ENCODE measurements at places on chromosomes 2 and 18.

DNA sequence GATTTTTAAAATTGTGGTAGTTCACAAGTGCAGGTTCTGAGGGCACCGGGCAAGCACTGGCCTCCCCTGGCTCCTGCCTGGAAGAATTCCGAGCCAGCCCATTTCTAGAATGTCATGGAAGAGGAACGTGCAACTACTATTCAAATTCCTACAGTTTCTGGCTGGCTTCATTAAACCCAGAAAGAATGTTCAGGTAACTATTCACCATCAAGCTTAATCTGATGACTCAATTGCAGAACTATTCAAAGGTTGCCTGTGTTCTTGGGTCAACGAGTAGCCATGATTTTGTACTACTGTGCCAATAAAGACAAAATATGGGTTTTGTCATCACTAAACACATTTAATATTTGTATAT is 14.3 kb upstream of the MFF start:
- peak; percentile 94 for DNase-seq

GRCh38 chr2:11071211-11071610 is 84.1 kb upstream of the SLC66A3 start:
- no peak for DNase-seq

GRCh38 chr18:49585781-49586663 is 24.2 kb downstream of the LIPG start:
- no peak for DNase-seq

- no peak for DNase-seq
Observed at GRCh38 chr18:42268798-42269197, 313.8 kb downstream of the PIK3C3 start.

GRCh38 chr2:152552888-152553287 is 164.4 kb downstream of the PRPF40A start:
- DNase-seq = no peak

DNA sequence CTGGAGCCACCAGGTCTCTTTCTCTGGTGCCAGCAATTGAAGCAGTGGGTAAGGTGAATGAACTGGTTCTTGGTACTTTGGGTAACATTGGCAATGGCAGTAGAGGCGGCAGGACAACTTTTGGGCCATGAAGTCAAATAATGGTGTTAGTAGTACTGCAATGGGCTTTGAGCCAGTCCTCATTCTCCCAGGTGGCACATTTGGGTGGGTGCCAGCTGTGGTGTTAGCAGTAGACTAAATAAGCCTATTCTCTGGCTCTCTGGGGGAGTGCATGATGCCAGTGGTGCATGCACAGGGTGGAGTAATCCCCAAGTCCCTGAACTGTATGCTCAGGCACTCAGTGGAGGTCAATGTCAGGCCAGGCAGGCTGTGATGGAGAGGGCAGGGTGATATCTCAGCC is 120.2 kb upstream of the LRRTM4 start:
- DNase-seq = no peak

GRCh38 chr2:150909090-150909489 is 352.6 kb downstream of the RBM43 start:
- DNase-seq = no peak

DNA sequence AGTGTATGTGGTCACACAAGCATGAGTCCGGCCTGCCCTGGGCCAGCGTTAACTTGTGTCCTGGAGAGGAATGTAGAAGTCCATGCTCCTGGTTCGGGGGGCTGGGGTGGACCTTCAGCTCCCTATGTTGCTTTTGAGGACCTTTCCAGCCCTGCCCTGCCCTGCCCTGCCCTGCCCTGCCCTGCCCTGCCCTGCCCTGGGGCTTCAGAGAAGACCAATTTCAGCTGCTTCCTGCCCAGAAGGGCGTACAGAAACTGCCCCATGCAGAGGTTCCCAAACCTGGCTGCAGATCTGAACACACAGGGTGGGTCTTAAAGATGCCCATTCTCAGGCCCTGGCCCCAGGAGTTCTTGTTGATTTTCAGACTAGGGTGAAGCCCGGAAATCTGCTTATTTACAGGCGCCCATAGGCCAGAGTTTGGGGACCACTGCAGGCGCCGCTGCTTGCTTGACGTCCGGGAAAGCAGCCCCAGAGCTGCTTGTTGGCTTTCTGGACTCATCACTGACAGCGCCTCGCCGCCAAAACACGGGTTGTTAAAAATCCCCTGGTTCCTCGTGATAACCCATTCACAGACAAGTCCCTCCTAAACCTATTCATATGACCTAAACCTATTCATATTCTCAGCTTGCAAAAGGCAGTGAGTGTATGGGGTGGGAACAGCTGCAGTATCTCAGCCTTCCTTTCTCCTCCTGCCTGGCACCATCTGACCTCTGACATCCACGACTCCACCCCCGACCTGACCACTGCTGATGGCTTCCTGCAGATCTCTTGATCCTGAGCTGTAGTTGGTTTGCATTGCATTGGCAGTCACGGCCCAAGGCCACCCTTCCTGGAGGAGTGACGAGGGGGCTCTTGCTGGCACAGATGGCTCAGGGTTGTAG is 198.3 kb downstream of the GLI2 start:
- no peak for DNase-seq

GRCh38 chr2:228613133-228613850 is 431.8 kb upstream of the SPHKAP start:
- DNase-seq = no peak

DNA sequence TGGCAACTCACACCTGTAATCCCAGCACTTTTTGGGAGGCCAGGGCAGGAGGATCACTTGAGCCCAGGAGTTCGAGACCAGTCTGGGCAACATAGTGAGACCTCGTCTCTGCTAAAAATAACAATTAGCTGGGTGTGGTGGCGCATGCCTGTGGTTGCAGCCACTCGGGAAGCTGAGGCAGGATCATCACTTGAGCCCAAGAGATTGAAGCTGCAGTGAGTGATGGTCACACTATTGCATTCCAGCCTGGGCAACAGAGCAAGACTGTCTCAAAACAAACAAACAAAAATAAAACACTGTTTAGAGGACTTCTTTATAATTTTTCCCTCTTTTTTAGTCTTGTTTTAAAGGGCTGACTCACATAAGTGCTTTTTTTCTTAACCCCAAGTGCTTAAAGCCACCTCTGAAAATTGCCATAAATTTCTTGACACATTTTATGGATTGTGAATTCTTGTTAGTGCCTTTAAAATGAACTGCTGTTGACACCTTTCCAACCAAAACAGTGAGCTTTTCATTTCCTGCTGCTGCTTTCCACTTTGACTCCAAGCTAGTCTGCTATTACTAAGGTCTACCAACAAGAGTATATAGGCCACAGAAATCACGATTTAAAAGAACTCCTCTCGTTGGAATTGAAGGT is 41.7 kb downstream of the CYP20A1 start:
- DNase-seq = peak; percentile 56

DNA sequence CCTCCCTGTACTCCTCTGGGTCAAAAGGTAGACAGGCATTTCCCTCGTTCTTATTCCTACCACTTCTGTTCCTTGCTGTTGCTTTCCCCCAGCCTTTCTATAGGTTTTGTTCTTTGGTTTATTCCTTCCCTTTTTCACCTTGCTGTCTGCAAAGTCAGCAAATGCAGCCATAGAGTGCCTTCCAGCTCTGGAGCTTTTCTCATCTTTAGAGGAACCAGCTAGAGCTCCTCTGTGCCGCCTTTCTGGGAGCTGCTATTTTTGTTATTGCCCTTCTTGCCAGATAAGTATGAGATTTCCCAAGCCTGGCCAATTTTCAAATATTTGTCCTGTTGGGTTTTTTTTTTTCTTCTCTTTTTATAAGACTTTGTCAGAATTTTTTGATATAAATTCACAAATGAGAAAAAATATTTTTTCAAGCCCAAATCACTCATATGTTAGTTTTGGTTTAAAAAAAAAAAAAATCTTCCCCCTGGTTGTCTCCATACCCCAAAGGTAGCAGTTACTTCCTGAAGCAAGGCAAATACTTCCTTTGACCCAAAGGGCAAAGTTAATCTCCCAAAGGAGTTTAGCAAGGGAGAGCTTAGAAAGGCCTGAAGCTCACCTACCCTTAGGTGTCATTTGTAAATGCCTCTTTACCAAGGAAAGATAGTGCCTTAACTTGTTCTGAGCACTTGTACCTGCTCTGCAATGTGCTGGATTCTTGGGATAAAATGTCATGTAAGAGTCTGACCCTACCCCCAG is 5.1 kb upstream of the TTC27 start:
- DNase-seq = no peak

GRCh38 chr18:54033052-54033451 is 191.4 kb downstream of the MBD2 start:
- peak; percentile 82 for DNase-seq

DNA sequence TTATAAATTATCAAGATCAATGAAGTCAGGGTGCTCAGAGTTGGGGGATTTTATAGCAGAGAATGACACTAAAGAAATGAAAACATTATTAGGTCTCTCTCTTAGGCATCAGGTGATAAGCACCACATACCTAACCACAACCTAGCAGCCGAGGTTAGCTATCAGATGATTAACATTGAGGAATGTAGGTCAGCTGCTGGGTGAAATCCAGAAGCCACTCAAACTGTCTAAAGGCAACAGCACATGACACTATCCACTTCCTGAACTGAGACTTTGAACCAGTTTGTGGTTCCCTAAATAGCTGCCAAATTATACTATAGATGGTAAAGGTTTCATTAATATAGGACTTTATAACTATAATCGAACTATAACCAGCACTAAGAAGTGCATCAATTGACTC is 4.7 kb downstream of the EPG5 start:
- DNase-seq = peak; percentile 79

DNA sequence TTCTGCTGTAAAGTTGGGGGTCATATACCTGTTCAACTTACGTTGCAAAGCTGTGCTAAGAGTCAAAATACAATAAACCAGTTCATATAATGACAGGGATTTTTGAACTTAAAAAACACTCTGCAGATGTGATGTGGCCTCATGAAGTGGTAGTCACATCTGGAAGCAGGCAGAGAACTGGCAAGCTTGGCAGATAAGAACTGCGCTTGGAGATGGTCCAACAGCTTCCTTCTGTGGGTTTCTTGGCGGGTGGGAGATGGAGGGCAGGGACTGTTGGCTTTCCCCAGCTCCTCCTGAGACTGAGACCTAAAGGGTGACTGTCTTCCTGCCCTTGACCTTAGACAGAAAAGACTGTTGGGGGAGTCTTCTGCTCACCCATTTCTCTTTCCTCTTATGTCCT is 140.4 kb downstream of the CTIF start:
- no peak for DNase-seq

DNA sequence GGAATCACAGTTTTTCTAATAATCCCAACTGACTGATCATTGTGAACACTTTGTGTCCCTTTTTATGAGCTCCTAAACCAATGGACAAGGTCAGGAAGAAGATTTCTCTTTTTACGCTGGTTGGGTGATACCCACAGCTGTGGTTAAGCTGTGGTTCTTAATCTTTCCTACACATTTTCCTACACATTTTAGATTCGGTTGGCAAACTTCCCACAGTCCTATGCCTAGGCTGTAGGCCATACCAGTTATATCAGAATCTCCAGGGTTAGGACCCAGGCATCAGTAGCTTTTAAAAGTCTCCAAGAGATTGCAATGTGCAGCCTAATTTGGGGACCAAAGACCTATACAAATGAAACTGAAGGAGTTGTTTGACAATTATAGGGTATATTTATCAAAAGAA is 203.0 kb downstream of the SP3 start:
- DNase-seq = no peak

DNA sequence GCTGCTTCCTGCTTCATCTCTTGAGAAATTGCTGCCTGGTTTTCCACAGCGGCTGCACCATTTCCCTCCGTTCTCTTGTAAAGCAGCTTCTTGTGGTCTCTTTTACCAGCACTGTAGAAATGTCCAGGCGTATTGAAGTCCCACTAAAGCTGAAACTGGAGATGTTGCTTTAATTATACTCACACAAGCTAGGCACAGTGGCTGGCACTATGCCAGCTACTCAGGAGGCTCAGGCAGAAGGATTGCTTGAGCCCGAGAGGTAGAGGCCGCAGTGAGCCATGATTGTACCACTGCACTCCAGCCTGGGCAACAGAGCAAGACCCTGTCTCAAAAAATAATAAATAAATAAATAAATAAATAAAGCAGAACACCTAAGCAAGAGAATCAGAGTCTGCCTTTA is 19.2 kb upstream of the ATP9B start:
- no peak for DNase-seq

- peak; percentile 20 for DNase-seq
Observed at GRCh38 chr2:43542285-43542933, 53.4 kb downstream of the THADA start.

GRCh38 chr2:63734510-63734909 is 107.2 kb upstream of the UGP2 start:
- DNase-seq = no peak

DNA sequence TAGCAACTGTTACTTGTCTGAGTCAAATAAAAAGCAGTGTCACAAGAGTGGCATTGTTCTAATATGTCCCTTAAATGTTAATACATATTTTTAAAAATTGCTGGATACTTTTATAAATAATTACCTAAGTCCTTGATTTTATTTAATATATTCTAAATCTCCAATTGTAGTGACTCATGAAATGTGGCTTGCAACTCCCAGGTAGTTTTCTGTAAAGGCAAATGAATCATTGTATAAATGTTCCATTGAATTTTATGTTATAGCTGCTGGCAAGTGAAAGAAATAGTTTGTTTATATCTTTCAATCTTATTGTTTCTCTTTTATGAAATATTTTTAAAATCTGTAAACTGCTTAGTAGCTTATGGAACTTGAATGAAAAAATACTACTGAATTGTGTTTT is 32.7 kb upstream of the C1GALT1C1L start:
- no peak for DNase-seq

GRCh38 chr18:50633992-50634391 is 74.1 kb downstream of the MAPK4 start:
- DNase-seq = no peak

DNA sequence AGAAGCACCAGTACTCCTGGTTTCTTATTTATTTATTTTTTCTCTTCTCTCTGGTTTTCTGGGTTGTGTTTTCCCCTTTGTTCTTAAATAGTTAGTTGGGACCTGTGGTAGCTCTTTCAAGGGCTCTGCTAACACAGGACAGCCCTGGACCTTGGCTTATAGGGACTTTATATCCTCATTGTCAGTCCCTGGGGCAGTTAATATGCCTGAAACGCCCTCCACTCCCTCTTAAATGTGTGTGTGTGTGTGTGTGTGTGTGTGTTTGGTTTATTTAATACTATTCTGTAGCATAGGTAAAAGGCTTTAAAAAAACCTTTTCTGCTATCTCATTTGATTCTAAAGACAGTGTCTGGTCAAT is 54.6 kb downstream of the GATA6 start:
- no peak for DNase-seq

- no peak for DNase-seq
Observed at GRCh38 chr18:5103286-5103685, 93.8 kb downstream of the AKAIN1 start.

DNA sequence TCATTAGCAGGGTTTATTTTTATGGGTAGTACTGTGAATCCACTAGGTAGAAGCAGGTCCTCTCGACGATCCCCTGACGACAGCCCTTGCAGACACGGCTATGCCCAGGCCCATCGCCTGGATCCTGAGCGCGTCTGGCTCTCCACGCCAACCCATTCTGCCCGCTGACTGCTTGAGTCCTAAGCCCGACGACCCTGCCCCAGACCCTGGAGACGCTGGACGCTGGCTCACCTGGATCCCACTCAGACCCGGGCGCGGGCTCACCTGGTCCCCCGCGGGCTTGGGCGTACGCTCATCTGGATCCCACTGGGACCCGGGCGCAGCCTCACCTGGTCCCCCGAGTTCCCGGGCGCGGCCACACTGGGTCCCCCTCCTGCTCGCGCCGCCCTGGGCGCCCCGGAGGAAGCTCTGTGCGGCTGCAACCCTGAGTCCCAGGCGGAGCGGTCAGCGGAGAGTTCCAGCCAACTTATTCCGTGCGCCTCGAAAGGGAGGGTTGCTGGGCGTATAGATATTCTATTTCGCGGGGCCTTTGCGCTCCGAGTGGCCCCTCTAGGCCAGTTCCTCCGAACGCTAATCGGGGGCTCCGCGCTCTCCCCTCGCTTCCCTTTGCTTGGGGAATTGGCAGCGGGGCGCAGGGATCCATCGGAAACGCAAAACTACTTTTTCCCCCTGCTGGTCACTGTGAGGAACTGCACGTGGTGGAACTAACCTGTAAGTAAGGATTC is 22.4 kb upstream of the RMP24 start:
- DNase-seq = peak; percentile 40

All from kidney glomerular epithelial cell (primary cell).